ENCODE measurements at places on chromosomes 2 and 18. TPM values are rescaled to one million over a fixed set of nuclear protein-coding genes. Genes with fewer than 3 reads are reported as not detected.

GRCh38 chr2:10993001-10993481, 81.3 kb downstream of the KCNF1 start:
- DNase-seq, result no peak

DNA sequence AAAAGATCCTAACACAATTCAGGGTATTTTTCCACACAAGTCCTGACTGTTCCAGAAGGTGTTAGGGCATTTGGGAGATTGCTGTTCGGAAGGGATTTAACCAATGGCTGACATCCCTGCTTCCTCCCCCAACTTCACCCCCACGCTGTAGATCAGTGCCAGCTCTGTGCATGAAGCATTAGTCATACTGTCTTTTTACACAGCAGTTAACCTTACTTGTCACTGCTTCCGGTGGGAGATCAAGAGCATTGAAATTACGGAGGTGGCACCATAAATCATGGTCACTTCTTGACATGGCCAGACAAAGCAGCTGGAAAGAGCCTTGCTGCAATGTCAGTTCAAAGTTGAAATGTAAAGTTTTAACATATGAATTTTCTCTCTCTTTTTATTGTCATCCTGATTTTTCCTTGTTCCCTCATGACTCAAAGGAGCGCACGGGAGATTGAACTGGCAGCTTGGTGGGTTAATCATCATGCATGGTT, 70.2 kb downstream of the HRH4 start:
- DNase-seq, result peak; percentile 75

DNA sequence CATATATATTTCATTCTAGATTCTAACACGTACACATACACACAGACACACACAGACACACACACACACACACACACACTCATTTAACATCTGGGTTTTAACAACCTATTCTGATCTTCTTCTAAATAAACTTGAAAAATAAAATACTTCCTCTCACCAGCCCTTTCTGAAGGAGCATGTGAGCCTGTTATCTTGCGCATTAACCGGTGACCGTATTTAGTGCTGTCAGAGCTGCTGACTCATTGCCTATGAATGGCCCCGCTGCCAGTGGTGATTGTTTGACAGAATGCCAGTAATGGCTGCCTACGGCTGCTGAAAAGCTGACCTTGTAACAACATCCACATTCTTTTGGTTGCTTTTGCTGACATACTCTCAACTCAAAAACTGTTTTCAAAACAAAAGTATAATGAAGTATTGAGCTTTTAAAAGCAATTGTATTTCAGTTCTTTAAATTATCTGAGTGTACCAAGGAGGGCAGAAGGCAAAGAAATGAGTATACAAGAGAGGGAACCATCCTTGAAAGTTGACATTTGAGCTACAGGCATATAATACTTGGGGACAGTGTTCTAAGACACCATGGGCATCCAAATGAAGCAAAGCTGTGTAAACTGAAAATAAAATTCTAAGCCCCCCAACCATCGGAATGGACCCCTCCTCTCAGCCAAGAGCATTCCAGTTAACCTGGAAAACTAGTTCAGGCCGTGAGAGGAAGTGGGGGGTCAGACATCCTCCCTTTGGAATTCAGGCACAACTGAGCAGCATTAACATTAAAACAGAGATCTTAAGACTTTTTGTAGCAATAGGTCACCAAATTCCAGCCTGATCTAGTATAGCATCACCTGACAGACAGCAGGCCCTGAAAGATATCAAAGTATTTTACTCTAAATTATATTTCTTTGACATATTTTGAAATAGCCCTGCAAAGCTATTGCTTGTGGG, 50.2 kb upstream of the DTNA start:
- DNase-seq, result no peak

DNA sequence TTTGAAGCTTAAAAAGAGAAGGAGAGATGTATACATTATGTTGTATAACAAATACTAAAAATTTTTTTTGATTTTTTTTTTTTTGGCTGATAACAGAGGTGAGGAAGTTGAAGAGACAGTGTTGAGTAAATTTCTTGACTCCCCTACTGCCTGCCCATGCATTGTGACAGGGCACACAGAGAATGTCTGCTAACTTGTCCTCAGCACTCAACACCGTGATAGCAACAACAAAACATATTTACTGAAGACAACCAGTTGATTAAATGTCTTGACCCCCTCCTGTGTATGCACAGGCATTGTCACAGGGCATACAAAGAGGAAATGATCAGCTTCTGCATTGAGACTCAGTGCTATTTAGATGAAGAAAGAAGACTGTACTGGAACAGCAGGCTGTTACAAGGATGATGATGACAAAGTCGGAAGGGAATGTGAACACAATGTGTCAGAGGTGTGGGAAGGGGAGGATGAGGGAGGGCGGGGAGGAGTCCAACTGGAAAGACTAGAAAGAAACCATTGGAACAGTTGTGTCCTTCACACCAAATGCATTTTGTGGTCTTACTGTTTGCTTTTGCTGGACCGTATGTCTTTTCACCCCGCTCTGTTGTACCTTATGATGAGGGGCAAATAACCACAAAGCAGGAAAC, 89.5 kb downstream of the CERS6 start:
- DNase-seq, result no peak

GRCh38 chr2:140473851-140474250, 1657.0 kb downstream of the LRP1B start:
- no peak for DNase-seq

DNA sequence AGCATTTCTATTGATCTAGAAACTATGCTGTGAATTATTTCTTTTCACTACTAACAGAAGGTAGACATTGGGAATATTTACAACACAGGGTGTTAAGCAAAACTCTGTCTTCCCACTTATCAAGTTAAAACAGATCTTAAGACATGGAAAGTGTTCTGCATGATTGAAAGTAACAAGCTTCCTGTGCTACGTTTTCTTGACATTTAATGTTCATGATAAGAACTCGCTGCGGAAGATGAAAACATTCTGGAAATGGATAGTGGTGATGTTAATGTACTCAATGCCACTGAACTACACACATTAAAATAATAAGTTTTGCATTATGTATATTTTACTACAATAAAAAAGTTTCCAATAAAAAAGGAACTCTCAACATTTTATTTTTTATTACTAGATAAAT, 74.4 kb upstream of the SCN7A start:
- no peak for DNase-seq

The MEIS1 gene
- total RNA-seq, result 146 TPM
